Nucleus accumbens (tissue), 56 donors: ENCODE measurements at places on chromosomes 4 and X.

GRCh38 chr4:153153339-153153871 is 50.8 kb upstream of the TRIM2 start:
- DNase-seq, result peak; percentile 62

DNA sequence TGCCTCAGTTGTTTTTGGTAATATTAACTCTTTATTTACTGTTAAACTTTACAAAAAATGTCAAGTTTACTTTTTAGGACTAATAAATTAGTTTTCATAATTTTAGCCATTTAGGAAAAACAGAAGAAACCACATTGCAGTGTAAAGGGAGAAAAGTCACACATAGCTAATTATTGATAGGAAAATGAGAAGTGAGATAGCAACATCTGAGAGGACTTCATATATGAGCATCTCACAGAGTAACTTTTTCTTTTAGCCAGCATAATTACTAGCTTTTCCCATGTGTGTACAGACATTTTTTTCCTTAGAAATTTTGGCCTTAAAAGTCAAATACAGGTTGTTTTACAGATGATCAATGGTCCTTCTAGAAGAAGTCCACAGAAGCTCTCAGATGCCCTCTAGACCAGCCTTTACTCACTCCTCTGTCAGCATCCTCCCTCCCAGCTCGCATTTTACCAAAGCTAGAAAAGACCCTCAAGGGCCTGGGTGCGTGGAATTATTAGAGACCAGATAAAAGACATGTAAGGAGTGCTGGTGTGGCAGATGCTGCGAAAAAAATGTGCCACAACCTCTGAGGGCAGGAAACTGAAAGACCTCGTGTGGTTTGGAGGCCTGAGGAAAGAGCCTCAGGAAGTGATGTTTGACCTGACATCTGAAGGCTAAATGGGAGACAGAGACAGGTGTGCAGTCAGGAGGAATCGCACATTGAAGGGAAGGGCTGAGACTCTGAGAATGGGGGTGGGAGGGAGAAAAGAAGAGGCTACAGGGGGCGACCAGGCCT is 156.9 kb downstream of the CBR4 start:
- DNase-seq, result no peak

GRCh38 chr4:84574069-84574720 is 8.7 kb upstream of the CDS1 start:
- no peak for DNase-seq

DNA sequence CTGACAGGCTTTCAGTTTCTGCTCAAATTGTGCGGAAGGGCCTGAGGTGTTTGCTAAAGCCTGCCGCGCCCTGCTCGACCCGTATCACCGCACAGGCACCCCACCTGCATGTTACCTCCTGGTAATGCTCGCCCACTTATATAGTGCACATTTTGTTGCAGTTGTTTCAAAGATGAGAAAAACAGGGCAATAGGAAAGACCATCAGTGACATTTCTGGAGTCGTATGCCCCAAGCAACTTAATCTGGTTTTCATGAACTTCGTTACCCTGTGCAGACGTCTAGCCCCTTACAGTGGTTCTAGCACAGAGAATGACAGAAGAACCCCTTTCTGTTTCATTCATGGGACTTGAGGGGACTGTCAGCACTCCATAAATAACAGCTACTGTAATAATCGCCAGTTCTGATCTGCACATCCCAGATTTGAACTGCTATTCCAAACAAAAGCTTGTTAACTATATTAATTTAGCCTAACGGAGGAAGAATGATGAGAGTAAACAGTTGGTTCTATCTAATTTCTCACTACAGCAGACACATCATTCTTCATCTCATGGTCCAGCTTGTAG is 940 bp upstream of the DCTD start:
- DNase-seq, result no peak

- DNase-seq, result no peak
These were observed 134.7 kb downstream of the PALLD start for GRCh38 chr4:168631241-168632162.

- no peak for DNase-seq
These were observed 76.9 kb upstream of the SCOC start for GRCh38 chr4:140296335-140297220.

DNA sequence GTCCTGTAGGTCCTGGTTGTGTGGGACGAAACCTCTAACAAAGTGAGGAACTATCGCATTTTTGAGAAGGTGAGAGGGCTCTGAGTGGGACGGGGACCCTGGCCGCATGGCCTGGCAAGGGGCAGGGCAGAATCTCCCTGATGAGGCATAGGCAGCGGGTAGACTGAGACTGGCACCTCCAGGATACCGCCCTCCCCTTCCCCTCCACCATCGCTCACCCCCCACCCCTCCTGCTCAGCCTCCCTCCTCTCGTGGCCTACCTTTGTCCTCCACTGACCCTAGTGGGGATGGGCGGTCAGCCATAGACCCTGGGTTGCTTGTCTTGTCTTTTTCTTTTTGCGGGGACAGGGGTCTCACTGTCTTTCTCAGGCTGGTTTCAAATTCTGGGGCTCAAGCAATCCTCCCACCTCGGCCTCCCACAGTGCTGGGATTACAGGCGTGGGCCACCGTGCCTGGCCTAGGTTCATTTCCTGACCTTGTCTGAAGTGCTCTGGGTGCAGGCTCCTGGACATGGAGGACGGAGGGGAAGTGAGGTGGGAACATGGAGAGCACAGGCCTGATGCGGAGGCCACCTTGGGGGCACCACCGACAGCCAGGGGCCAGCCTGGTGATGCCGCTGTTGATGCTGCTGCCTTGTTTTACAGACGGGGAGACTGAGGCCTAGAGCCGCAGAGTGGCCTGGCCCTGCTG is 10.5 kb upstream of the ADD1 start:
- DNase-seq, result no peak

DNA sequence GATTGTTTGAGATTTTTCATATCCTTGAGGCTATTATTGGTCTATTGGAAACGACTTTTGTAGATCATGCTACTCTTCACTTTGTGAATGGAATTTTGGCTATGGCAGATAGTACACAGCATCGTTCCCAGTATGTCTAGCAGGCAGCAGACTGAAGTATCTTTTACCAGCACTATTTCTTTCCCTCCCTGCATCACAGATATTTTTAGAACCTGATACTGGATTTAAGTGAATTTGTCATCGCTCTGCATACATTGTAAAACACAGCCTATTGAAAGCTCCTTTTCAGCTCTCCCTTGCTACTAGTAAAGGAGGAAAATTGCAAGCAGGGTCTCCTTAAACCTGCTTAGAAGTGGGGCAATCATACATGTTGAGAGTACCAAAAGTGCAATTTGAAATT is 133.6 kb downstream of the LUZP4 start:
- DNase-seq, result no peak

DNA sequence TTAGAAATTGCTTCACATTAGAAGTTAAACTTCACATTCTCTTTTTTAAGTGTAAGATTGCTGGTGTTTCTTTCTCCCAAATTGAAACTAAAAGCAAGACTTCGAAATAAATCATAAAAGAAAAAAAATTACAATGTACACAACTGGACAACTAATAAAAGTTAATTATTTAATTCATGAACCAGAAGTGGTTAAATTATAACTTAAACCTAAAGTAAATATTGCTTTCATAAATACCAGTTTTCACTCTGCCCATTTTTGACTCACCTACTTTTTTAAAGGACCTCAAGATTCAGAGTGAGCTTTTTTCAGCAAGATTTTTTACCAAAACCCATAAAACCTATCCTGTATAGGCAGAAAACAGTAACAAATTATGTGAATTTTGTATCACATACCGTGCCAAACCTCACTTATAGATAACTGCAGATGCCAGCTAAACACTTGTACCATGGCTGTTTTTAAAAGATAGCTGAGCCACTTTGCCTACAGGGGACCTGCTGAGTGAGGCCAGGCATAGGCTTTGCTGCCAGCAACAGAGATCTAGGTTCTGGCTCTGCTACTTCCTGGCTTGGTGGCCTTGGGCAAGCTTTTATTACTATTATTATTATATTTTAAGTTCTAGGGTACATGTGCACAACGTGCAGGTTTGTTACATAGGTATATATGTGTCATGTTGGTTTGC is 259.8 kb downstream of the NR3C2 start:
- DNase-seq, result no peak

DNA sequence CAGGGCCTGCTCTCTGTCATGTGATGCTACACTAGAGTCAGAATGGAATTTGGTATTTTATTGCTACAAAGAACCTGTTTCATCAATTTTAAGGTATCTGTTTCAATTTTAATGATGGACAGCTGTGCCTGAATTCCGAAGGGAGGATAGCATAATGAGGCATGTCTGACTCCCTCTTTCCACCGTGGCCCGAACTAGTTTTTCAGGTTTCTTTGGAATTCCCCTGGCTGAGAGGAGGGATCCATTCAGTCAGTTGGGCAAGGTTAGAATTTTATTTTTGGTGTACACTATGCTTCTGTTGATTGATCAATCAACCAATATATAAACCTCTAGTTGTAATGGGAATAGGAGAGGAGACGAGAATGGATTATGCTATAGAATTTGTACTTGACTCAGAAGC is 761.8 kb downstream of the FAM133A start:
- no peak for DNase-seq
